Stimulated activated CD8-positive, alpha-beta memory T cell treated with anti-CD3 and anti-CD28 coated beads, Interleukin-15, amount 100 ng/mL, for 4 hours (primary cell): ENCODE measurements at places on chromosomes 5 and 9.

- DNase-seq: no peak
These were observed 66.8 kb upstream of the MAP1B start for GRCh38 chr5:72040513-72040912.

- no peak for DNase-seq
These were observed 260.3 kb upstream of the SEMA6A start for GRCh38 chr5:116834796-116835515.

DNA sequence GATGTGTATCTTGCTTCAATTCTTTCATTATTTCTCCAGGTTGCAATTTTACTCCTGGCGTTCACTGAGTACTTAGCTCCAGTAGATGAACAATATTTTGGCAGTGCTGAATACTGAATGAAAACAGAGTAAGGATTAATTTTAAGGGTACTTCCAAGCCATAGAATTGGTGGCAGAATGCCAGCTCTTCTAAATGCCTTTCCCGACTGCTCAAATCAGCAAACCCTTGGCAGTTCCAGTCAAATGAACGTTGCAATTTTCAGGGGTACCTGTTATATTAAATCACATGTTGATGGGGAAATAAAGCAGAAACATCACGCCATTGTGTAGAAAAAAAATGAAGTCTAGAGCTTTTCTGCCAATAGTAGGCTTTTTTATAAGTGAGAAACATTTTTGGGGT, 282.4 kb upstream of the RPS23 start:
- no peak for DNase-seq

DNA sequence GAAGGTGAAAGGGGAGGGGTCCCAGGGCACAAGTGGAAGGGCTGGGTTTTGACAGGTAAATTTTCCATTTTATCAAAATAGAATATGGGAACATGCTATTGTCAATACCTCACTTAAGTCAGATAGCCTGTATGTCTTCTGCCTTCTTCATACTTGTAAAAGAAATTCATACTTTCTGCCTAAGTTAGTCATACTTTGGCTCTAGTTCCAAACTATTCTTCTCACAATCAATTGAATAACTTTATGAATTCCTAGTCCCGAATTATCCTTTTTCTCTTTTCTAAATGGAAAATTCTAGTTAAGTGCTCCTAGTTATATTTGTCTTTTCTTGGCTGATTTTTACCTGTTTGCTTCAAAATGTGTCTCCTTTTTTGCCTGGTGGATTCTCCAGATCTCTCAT, 271.4 kb downstream of the CSNK1G3 start:
- no peak for DNase-seq

GRCh38 chr9:12511726-12512125, 181.5 kb upstream of the TYRP1 start:
- DNase-seq: no peak

GRCh38 chr9:138063785-138064184, 186.2 kb downstream of the CACNA1B start:
- no peak for DNase-seq

- DNase-seq: no peak
These were observed 15.4 kb downstream of the CEMIP2 start for GRCh38 chr9:71752928-71753327.
